ENCODE measurements at places on chromosomes 6 and 20. TPM values are rescaled to one million over a fixed set of nuclear protein-coding genes. Genes with fewer than 3 reads are reported as not detected.

DNA sequence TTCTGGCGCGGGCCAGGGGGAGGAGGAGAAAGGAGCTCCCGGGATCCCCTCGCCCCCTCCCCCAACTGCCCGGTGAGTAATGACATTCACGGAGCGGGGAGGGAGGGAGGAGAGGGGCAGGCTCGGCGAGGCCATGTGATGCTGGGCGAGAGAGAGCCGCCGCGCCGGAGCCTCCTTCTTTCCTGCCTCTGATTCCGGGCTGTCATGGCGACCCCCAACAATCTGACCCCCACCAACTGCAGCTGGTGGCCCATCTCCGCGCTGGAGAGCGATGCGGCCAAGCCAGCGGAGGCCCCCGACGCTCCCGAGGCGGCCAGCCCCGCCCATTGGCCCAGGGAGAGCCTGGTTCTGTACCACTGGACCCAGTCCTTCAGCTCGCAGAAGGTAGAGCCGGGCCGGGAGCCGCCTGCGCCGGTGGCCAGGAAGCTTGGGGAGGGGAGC lies at the start of gene GDAP1L1:
TSS of gene GDAP1L1 (plus strand) at position 178 of the 441 bp plus-strand sequence. CDS start at position 205, 27 bp downstream.
- peak; percentile 78 for DNase-seq

GRCh38 chr6:156877126-156877863 lies 100.1 kb downstream of the ARID1B start:
- DNase-seq, result no peak

DNA sequence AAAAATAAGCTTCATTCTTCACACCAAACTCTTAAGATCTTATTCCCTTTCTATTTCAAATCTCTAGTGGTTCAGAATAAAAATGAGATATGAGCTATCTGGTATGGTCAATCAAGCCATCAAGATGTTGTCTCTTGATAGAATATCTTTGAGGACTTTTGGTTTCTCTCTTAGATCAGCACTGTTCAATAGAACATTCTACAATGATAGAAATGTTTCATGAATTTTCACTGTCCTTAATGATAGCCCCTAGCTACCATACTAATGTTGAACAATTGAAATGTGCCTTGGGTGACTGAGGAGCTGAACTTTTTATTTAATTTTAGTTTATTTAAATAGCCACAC lies 24.1 kb upstream of the HINT3 start:
- no peak for DNase-seq

DNA sequence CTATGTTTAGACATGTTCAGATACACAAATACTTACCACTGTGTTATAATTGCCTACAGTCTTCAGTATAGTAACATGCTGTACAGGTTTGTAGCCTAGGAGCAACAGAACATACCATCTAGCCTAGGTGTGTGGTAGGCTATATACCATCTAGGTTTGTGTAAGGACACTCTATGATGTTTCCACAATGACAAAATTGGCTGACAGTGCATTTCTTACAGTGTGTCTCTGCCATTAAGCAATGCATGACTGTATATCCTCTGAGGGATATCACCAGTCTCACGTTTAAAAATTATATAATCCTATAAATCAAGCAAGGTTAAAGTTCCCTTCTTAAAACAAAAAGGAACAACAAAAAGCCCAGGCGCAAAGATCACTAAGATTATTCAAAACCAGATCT lies 352.2 kb downstream of the BTBD9 start:
- no peak for DNase-seq

DNA sequence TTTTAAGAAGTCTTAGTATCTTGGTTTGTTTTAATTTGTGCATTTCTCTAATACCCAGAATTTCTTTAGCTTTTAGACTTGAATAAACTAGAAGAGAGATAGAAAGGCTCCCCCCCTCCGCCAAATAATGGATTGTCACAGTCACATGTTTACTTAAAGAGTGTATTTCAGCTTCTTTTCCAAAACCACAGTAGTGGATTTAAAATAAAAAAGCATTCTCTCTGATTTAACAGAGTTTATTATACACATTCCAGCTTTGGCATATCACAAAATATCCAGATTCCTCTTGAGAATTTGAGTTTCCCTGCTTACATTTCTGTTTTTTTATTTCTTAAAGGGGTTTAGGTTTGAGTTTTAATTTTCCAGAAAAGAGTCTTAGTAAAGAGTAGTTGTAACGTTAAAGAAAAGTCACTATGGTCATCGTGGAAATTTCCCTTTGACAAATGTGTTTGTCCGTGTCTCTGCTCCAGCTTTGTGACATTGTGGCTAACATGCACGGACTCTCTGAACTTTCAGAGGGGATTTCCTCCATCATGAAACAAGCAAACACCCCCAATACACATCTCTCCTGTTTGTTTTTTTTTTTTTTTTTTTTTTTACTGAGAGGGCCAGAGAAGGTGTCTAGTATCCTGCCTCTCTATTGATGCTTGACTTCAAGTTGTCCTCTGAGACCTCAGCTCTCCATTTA lies 113.5 kb upstream of the SUPT3H start:
- DNase-seq, result no peak

- no peak for DNase-seq
Observed at GRCh38 chr6:6331393-6331792, 10.9 kb upstream of the F13A1 start.

GRCh38 chr6:73858376-73858775 lies 162.4 kb downstream of the CD109 start:
- no peak for DNase-seq

DNA sequence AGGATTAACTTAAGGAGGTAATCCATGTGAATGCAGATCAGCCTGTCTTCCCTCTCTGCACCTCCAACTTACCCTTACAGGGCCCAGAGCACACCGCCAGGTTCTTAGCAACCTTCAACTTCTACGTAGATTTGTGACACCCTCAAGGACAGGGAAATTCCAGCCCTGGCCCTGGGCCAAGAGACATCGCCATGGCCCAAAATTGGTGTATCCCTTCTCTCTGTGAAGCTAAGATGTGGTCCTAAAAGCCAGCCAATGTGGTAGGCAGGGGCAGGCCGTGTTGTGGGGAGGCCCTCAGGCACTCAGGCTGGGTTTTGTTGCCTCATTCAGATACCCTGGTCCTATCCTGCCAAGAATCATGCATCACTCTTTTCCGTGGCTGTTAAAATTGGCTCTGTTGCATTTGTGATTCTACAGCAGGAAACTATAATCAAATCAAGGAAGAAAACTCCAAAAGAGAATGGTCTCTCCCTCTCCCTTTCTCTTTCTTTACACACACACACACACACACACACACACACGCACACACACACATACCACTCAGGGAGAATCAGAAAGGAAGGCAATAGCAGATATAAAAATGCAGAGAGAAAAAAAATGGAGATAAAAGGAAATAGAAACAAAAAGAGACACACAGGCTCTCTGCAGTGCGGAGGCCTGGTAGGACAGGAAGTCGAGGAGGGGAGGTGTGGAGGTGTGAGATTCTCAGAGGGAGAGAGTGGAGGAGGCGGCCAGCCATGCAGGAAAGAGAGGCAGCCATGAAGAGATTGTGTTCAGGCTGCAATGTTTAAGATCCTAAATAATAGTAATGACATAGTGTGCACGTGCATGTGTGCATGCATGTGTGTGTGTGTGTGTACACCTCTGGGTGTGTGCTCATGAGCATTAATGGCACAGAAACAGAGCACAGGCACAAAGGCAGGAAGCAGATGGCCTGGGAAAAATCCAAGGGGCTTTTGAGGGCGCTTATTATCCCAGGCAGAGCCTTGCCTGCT lies 201.8 kb upstream of the LRFN2 start:
- no peak for DNase-seq

- no peak for DNase-seq
Observed at GRCh38 chr6:2931055-2931454, 27.9 kb upstream of the SERPINB9 start.

- DNase-seq, result no peak
Observed at GRCh38 chr6:6515691-6516607, 72.6 kb upstream of the LY86 start.

DNA sequence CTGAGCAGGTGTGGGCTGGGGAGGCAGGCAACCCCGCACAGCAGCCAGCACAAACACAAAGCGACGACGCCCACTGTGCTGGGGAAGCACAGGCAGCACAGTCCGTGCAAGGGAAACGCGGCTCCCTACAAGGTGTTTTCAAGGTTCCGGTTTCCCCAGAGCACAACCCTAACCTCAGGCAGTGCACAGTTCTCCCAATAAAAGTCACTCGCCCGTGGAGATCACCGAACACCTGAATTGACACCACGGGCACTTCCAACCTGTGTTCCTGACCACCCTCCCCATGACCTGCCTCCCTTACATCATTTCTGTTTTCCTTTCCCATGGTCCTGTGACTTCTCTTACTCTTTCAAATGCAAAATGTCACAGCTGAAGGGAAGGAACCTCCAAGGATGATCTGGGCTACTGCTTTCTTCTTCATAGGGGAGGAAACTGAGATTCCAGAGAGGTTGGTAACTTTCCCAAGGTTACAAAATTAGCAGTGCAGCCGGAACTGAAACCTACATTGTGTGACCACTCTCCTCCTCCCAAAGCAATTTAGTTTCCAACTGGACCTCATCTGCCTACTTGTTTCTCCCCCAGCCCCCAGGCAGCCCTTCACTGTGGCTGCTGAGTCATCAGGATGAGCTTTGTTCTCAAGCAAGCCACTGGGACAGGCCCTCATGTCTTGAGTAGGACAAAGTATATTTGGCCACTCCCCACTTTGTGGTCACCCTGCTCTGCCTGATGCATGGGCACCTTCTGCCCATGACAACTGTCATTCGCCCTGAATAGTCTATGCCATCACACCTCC lies 125.3 kb downstream of the ATXN1 start:
- DNase-seq, result peak; percentile 48

GRCh38 chr6:11762794-11763459 lies 15.7 kb downstream of the ADTRP start:
- no peak for DNase-seq

DNA sequence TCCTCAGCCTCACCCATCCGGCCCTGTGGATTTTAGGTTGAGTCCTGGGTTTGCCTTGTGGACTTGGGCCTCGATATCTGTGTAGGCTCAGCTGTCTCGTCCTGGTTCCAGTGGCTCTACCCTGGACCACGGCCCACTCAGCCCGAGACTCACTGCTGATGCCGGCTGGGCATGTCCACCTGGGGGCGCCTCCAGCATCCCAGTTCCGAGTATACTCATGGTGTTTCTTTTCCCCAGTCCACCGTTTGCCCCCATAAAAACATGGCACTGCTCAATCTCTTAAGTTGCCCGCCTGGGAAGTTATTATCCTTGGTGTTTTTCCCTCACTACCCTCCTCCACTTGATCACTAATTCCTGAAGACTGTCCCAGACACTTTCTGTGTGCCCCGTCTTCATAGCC lies 99.1 kb downstream of the ARID1B start:
- peak; percentile 73 for DNase-seq

GRCh38 chr6:26657256-26657655 lies 2.3 kb downstream of the ZNF322 start:
- no peak for DNase-seq

GRCh38 chr20:36210436-36211021 lies 25.7 kb upstream of the AAR2 start:
- DNase-seq, result no peak

DNA sequence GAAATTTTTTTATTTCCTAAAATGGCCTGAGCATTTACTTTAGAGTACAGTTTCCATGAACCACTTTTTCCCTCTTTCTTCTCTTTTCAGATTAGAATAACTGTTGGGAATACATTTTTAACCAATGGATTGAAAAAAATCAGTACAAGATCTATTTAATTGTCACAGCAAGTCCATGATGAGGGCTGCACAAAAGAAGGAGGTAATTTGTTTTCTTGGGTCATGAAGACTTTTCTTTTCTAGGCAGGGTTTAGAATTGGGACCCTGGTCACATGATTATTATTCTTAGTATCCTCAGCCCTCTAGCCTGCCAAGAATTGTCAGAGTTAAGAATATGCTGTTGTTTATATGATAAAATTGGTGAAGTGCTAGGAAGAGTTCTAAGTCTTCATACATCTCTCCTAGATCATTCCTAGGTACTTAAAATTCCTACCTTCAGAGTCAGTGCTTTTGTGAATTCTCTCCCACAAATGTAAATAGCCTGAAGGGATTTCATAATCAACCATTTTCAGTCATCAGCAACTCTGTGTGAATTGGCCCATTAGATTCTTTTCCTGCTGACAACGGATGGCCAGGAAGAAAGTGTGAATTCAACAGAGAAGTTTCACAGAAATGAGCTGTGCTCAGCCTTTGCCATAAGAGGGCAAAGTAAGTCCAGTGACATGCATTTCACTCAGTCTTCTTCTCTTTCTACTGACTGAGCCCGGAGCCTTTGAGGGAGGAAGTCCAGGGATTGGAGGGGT lies 32.4 kb upstream of the TPBG start:
- peak; percentile 36 for DNase-seq

DNA sequence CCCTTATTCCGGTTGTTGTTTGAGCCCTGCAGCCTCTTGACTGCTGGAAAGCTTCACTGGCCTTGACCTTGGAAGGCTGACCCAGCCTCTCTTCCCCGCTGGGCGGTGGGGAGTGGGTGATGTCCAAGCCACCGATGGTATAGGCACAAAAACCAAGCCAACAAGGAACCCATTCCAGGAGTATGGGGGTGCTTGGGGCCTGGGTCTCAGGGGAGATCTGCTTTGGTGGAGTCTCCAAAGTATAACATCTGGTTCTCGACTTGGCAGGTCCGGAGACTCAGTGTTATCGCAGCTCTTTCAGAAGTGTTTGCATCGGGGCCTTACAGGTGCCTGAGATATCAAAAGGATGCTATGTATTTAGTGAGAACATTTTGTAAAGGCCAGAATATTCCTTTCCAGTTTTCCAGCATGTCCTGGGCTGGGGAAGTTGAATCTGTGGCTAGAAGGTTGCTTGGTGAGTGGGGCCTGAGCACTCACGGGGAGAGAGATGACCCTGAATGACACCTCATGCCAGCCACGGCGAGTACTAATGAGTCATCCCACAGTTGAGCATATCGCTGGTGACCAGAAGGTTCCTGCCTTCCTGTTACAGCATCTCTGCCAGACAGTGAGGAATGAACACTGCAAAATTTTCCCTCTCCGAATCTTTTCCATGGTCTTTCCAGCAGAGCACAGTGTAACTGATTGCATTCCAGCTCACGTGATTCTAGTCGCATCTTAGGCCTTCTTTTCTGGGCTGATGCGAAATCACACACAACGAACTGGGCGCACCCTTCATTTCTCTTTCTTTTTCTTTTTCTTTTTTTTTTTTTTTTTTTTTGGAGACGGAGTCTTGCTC lies 133.9 kb downstream of the ZDHHC14 start:
- no peak for DNase-seq

DNA sequence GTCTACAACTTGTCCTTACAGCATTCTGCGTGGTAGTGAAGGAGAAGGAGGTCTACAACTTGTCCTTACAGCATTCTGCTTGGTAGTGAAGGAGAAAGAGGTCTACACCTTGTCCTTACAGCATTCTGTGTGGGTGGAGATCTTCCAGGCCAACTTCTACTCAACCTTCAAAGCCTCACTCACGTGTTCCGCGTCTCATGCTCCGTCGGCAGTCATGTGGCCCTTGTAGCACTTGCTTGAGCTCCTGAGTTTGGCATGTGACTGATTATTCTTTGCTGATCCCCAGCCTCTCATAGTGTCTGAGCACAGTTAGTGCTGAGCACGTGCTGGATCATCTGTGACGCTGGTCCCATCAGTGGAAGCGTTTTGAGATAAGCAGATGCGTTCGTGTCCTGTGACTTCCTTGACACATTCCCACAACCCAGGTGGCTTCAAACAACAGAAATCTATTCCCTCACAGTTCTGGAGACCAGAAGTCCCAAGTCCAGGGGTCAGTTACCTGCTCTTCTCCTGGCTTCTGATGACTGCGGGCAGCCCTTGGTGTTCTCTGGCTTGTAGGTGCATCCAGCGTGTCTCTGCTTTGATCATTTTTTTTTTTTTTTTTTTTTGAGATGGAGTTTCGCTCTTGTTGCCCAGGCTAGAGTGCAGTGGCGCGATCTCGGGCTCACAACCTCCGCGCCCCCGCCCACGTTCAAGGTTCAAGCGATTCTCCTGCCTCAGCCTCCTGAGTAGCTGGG lies 2.6 kb downstream of the SS18L1 start:
- DNase-seq, result no peak

The RRBP1 gene
- total RNA-seq, result 89.8 TPM

The IPCEF1 gene
- total RNA-seq, result 0.48 TPM

The GGT7 gene
- total RNA-seq, result 38.6 TPM

The HLA-DRB1 gene
- total RNA-seq, result 25.9 TPM

The SAPCD1 gene
- total RNA-seq, result 3.2 TPM
